Stimulated activated CD8-positive, alpha-beta memory T cell treated with anti-CD3 and anti-CD28 coated beads, Interleukin-7, amount 100 ng/mL, for 1 hour (primary cell): ENCODE measurements at places on chromosomes 5 and 9.

DNA sequence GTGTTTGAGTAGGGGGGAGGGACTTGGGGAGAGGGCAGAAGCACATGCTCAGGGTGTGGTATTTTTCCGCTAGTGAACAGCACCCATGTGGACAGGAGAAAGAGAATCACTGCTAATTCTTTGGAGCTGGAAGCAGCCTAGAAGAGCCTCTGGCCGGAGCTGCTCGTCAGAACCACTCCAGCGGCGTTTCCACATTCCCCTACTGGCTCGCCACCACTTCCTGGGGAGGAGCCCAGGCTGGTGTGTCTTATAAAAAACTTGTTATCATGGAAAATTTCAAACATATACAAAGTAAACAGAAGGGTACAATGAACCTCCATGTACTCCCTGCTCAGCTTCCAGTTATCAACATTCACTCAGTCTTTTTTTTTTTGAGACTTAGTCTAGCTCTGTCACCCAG, 26.7 kb downstream of the LHX2 start:
- no peak for DNase-seq

- no peak for DNase-seq
Measured at GRCh38 chr5:154288145-154288544, 97.6 kb downstream of the GALNT10 start.

- no peak for DNase-seq
Measured at GRCh38 chr5:159695741-159696294, 220.5 kb upstream of the ADRA1B start.

- no peak for DNase-seq
Measured at GRCh38 chr5:141958113-141958512, at the start of gene PCDH12. Gene PCDH12, minus strand, starts transcription at chr5:141958202. Its CDS starts 351 bp downstream, at chr5:141957851.

DNA sequence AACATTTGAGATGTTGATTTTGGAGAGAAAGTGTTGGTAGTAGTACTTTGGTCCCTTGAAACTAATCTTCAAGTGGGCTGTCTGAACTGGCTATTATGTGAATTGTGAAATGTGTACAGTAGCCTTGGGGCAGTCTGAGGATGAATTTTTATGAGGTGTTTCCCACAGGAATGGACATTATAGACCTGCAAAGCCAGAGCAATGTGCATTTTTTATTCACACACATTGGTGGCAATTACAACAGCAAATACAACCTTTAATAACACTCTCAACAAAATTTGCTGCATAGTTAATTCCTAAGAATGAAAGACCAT, 147.0 kb downstream of the PAM start:
- DNase-seq = no peak

DNA sequence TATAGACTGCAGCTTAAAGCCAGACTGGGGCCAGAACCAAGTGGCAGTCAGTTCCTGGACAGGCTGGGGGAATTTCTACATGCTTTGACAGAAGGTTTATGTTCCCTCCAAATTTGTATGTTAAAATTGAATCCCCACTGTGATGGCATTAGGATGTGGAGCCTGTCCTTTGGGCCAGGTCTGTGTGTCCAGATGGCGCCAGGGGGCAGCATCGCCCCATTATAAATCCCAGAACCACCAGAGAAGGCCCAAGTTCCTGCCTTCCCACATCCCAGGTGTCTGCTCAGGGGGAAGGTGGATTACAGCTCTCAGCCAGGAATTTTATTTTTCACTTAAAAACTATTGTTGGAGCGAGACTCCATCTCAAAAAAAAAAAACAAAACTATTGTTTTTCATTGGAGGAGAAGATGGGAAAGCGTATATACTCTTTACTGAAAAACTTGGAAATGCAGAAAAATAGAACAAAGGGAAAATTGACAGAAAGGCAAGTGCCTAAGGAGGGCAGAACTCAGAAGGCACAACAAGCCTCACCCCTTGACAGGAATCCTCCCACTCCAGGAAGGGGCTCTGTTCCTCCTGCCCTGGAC, 5.0 kb downstream of the IL3 start:
- DNase-seq = no peak

- no peak for DNase-seq
Measured at GRCh38 chr5:95177456-95177855, 107.4 kb downstream of the MCTP1 start.

- DNase-seq = no peak
Measured at GRCh38 chr5:181035991-181036815, 3.9 kb upstream of the BTNL9 start.

- no peak for DNase-seq
Measured at GRCh38 chr5:36300927-36301540, 668 bp downstream of the RANBP3L start.

DNA sequence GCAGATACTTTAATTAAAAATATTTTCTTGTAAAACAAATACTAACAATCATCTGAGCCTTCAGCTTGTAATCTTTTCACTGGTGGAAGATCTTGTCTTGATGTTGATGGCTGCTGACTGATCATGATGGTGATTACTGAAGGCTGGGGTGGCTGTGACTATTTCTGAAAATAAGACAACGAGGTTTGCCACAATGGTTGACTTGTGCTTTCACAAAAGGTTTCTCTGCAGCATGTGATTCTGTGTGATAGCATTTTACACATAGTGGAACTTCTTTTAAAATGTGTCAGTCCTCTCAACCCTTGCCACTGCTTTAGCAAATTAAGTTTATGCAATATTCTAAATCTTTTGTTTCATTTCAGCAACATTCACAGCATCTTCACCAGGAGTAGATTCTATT, 461.0 kb downstream of the CCDC171 start:
- no peak for DNase-seq

GRCh38 chr9:13151489-13151888, 128.0 kb downstream of the MPDZ start:
- DNase-seq = no peak

GRCh38 chr5:89570557-89570956, 687.6 kb upstream of the MEF2C start:
- no peak for DNase-seq

DNA sequence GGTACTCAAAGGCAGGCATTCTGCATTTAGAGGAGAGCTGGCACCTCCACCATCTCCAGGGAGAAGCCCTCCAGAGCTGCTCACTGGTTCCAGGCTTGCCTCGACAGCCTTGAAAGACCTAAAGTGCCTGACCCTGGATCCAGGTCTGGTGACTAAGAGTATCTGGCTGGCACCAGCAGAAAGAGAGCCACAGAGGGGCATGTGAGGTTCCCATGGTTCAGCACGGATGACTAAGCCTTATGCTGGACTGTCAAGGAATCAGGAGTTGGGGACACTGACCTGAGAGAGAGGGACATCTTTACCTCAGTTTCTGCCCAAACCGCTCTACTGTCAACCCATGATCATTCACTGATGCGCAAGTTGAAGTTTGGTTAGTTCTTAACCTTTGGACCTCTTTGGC, 3.0 kb downstream of the ACTL7A start:
- no peak for DNase-seq

GRCh38 chr5:5105531-5105930, 34.6 kb upstream of the ADAMTS16 start:
- DNase-seq = no peak

GRCh38 chr9:87613265-87614111, 112.4 kb upstream of the CTSL start:
- DNase-seq = no peak

DNA sequence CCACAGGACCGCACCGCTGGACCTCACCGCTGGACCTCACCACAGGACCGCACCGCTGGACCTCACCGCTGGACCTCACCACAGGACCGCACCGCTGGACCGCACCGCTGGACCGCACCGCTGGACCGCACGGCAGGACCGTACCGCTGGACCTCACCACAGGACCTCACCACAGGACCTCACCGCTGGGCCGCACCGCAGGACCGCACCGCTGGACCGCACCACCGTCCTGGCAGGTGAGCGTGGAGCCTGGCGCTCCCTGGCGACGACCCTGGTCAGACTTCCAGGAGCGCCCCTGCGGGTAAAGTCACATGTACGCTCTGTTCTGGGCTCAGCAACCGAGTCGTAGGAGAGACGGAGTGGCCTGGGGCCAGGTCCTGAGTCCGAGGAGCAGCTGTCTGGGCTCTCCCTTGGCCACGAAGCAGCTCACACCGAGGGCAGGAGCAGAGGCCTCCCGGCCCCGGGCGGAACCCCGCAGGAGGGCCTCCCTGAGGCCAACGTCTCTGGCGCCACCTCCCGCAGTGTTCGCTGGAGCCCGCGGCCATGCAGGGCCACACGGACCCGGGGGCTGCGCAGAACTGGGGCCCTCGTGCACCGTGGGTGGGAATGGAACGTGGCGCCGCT, 30.5 kb downstream of the MRPL36 start:
- DNase-seq = no peak

DNA sequence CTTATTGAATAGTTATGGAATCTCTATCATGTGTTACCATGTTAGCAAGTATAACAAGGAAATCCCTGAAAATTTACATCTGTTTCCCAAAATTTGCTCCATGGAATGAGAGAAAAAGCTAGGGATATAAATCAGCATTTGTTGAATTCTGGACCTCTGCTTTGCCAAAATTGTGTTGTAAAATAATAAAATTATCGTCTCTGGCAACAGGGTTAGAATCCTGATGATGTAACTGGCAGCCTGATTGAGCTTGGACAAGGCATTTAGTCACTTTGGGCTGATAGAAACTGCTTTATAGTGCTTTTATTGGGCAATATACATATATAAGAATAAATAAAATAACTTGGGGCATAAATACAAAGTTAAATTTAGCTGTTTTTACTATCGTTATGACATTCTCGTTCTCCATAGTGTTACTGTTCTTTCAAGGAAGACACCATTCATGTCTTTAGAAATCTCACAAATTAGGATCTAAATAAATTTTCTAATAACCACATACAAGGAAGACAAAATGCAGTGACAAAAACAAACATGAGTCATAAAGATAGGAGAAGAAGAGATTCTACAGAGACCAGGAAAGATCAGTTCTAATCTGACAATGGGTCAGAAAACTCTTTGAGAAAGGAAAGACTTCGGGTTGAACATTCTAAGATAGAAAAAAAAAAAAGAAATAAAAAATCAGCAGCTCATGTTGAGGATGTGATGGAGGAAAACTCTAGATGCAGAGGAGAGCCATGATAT, 145.0 kb upstream of the CDH10 start:
- DNase-seq = no peak

DNA sequence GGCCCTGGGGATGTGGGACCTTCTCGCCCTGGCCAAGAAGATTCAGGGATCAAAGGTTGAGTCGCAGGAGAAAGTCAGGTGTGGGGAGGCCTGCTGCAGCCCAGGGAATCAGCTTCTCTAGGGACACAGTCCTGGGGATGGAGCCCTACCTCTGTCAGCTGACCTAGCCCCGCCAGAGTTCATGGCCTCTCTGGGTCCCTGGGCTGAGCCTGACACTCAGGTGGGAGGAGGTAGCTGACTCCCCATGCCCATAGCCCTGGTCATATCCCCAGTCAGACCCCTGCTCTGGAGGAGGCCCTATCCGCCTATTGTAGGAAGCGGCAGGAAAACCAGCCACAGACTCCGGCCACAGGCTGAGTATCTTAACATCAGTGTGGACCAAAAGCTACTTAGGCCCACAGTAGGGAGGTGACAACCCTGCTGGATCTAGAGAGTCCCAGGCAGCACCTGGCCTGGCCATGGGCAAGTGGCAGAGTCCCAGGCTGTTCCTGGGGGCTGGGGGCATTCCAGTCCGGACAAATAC, 15.0 kb upstream of the MRNIP start:
- no peak for DNase-seq

DNA sequence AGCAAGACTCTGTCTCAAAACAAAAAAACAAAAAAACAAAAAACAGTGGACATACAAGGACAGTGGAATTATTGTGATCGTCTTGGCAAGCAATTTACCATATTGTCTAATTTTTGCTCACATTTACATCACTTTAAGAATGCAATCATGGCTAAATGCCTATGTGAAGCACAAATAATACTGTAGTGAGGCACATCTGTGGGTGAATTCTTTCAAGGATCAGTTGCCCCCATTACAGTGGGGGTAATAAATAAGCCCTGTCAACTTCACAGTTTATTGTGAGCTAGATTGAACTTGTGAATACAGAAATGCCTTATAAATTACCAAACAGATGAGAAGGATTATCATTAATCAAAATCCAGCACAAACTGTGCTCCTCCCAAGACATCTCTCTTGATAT, 150.2 kb upstream of the PAPPA start:
- no peak for DNase-seq

DNA sequence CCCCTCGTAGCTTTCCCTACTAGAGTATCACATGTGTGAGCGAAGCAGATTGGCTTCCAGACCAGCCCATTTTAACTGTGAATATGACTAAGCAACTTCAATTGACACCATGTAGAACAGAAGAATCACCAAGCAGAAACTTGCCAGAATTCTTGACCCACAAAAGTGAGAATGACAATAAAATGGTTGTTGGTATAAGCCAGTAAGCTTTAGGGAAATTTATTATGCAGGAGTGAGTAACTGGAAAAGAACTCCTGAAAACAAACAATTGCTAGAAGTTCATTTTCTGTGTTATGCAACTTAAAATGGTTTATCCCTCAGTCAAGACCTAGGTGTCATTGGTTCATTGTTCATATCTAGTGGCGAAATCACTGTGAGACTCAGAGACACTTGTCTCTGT, 303.1 kb downstream of the DMRT2 start:
- DNase-seq = no peak

GRCh38 chr5:101658433-101658832, 637.7 kb downstream of the SLCO4C1 start:
- DNase-seq = no peak
